ENCODE measurements at places on chromosomes 1 and 21.

DNA sequence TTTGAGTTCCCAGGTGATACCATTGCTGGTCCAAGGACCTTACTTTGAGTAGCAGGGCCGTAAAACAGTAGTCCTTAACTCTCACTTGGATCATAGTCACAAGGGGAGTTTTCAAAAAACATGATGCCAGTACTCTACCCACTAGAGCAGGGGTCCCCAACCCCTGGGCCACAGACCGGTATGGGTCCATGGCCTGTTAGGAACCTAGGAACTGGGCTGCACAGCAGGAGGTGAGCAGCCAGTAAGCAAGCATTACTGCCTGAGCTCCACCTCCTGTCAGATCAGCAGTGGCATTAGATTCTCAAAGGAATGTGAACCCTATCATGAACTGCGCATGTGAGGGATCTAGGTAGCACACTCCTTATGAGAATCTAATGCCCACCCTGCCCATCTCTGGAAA is 39.7 kb upstream of the KCNQ4 start:
- no peak for DNase-seq

GRCh38 chr1:150186789-150187559 is 37.3 kb downstream of the PLEKHO1 start:
- peak; percentile 81 for DNase-seq

GRCh38 chr1:155279268-155279667 is 2.0 kb downstream of the HCN3 start:
- no peak for DNase-seq

DNA sequence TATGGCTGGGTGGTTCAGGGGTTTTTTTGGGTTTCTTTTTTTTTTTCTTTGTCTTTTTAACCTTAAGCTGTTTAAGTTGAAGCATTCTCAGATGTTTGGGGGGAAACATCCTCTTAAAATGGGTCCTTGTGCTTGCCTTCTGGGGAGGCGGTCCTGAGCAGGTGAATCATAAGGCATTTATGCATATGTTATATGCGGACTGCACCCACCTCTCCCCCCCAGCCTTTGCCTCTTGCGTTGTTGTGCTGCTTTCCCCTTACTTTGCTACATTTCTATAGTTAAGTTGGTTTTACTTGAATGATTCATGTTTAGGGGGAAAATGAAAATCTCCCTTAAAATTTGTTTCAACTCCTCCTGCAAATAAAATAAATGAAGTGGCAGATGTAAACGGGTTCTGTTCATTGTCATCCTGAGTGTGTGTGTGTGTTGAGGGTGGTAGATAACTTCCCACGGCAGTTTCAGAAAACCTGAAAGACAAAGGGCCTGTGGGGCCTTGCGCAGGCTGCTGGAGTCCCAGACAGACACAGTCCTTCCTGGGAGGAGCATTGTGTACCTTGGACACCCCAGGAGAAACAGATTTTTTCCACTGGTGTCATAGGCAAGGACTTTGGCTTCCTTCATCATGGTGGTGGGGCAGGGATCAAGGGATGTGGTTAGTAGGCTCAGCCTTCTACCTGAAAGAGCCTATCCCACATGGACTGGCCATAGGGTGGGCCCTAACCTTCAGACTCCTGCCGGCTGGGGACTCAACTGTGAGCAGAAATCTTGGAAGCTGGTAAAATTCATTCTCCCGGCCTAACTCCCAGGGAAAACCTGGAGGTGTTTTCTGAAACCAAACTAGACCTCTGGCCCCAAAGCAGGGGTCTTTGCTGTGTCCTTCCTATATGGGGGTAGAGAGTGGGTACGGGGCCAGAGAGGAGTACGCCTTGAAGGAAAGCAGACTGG is 926 bp upstream of the SH3D21 start:
- DNase-seq = no peak

GRCh38 chr1:18528616-18529015 is 47.9 kb downstream of the KLHDC7A start:
- DNase-seq = no peak

- DNase-seq = no peak
These were observed 321.2 kb downstream of the VAV3 start for GRCh38 chr1:107643766-107644165.

Data from amniotic epithelial cell (primary cell).